ENCODE measurements at places on chromosomes 16 and 17.

DNA sequence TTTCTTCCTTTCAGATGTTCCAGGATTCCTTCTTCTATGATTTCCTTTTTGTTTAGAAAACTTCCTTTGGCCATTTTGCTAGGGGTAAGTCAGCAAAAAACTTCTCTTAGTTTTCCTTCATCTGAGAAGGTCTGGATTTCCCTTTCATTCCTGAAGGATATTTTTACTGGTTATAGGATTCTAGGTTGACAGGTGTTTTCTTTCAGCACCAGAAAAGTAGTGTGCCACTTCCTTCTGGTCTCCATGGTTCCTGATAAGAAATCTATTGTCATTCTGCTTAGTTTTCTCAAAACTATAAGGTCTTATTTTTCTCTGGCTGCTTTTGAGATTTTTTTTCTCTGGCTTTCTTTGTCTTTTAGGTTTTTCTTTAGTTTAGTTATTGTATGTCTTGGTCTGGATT lies 27.6 kb downstream of the MPRIP start:
- no peak for DNase-seq

DNA sequence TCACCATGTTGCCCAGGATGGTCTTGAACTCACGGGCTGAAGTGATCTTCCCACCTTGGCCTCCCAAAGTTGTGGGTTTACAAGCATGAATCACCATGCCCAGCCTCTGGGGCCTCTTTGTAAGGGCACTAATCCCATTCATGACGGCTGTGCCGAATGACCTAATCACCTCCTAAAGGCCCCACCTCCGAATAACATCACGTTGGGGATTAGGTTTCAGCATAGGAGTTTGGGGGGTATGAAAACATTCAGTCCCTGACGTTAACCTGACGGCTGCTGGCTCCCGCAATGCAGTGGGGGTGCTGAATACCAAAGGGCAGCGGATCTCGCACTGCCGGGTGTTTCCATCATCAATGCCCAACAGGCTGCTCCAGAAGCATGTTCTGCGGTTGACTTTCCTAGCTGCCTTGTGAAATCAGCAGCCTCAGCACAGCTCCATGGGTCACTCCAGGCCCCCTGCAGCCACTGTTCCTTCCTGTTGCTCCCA lies 120.8 kb upstream of the SEC14L1 start:
- DNase-seq = no peak

GRCh38 chr16:49416001-49416675 lies 42.5 kb downstream of the C16orf78 start:
- no peak for DNase-seq

- DNase-seq = no peak
Measured at GRCh38 chr17:16886655-16887322, 85.1 kb downstream of the TNFRSF13B start.

DNA sequence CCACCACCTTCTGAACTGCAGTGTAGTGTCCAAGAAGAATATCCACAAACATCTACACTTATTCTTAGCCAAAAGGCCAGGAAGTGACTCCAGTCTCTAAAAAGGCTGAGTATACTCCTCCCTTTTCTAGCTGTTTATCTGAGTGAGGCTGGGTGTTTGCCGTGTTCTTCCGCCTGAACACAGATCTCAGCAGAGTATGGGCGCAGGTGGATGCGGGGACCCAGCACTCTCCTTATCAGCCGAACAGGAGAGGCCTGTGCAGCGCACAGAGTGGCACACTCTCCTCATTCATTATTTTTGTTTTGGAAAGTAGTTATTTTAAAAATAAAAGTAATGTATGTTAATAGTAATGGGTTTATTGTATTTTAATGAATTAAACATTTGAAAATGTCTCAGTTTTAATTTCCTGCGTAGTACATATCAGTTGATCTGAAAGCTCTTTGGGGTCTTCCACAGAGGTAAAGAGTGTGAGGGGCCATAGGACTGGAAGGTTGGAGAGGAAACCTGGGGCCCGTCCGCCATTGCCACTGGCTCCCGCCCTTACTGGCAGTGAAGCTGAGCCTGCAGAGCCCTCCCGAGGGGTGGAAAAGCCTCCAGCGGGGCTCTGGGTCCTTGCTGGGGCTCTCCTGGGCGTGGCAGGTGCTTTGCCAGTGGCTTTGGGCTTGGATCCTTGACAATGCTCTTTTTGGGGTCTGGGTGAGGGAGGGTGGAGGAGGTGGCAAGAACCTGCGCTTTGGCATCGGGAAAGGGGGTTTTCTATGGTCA lies 53.8 kb downstream of the PDPK1 start:
- DNase-seq = no peak

- DNase-seq = no peak
Measured at GRCh38 chr16:84769416-84769815, 50.4 kb upstream of the CRISPLD2 start.
